ENCODE measurements at places on chromosomes 11 and 22.

DNA sequence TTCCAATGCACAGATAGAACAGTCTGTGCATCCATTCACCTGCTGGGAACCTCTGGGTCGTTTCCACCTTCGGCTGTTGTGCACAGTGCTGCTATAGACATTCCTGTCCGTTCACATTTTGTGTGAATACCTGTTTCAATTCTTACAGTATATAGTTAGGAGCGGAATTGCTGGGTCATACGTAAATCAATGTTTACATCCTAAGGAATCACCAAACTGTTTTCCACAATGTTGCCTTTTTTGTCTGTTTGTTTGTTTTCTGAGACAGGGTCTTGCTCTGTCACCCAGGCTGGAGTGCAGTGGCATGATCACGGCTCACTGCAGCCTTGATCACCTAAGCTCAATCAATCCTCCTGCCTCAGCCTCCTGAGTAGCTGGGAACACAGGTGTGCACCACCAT lies 158.3 kb downstream of the CRYBB2 start:
- no peak for DNase-seq

GRCh38 chr22:46953968-46954765 lies 191.7 kb downstream of the TBC1D22A start:
- DNase-seq: no peak

DNA sequence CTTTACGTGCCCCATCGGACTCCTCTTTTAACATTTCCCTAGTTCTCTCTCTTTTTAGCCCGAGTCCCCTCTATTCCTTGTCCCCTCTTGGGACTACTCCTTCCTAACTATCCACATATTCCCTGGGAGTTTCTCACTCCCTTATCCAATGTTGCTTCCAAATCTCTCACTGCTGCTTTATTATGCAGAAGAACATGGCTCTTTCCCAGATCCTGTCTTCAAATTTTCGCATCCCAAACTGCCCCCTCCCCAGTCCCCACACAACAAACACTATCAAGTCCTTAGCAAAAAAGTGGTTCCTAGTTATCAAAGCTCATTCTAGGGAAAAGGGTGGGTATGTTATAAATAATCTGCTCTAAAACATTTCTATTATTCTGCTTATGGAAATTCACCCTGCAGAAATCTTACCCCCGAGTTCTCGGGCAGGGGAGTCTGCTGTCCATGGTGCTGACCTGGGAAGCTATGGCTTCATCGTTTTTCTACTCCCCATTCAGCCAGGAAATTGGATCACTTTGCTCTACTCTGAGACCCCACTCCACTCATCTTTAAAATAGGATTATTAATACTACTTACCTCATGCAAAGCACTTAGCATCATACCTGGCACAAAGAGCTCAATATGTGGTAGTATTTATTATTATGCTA lies 393.5 kb downstream of the BUD13 start:
- DNase-seq: no peak

GRCh38 chr11:76335842-76336241 lies 45.1 kb downstream of the THAP12 start:
- no peak for DNase-seq

GRCh38 chr11:61091373-61092279 lies 10.7 kb upstream of the CD5 start:
- no peak for DNase-seq

- no peak for DNase-seq
Observed at GRCh38 chr22:42907404-42908373, 50.6 kb upstream of the ARFGAP3 start.

DNA sequence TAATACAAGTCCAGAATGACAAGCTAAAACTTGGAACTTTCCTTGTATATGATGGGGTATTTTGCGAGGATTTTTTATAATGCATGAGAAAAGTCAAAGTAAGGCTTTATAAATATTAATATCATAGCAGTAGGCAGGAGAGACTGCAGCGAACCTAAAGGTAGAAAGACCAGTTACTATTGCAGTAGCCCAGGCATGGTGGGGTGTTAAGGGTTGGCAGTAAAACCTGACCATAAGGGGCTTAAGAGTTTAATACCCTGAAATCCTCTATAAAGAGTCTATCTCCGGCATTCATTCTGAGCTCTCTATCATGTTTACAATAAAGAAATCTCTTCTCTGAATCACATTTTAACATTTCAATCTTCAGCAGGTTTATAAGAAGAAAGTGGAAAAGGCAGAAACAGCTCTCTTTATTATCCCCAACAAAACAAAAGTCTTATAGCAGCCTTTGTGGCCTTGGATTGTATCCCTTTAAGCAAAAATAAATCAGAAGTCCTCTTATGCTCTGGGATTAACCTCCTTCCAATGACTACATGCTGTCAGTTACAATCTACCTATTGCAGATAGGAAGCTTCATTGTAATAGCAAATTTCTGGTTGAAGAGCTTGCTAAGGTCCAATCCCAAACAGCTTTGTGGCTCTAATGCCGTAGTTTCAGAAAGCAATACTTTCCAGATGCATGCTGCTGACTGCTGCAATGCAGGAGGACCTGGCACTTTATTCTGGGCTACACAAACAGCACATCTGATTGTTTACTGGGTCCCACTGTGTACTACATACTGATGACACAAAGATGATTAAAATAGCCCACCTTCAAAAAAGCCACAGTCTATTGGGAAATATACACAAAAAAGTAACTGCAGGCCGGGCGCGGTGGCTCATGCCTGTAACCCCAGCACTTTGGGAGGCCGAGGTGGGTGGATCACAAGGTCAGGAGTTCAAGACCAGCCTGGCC lies 45.8 kb downstream of the SIK3 start:
- DNase-seq: no peak

DNA sequence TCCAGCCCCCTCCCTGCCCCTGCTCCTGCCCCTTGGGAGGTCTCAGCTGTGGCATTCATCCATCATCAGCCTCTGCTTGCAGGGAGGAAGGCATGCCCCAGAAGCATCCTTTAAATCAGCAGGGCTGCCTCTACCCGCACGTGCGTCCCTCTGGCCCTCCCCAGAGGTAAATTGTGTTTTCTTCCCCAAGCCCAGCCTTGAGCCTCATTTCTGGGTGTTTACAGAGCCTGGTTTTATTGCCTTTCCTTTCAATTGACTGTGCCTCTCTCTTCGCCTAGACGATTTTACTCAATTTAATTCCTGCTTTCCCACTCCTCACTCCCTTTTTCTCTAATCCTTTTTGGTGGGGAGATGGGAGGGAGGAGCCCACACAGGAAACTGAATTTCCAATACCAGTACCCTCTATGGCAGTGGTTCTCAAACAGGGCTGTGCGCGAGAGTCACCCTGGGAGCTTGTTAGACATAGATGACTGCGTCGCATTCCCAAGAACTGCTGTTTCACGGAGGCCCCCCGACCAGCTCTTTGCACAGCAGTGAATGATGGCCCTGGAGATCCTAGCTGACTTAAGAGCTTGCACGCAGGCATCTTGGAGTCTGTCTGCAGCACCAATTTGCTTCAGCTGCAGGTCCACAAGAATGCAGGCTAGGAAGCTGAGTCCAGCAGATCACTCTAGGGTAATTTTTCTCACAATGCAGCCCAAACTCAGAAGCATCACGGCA lies 15.1 kb upstream of the OAF start:
- no peak for DNase-seq

DNA sequence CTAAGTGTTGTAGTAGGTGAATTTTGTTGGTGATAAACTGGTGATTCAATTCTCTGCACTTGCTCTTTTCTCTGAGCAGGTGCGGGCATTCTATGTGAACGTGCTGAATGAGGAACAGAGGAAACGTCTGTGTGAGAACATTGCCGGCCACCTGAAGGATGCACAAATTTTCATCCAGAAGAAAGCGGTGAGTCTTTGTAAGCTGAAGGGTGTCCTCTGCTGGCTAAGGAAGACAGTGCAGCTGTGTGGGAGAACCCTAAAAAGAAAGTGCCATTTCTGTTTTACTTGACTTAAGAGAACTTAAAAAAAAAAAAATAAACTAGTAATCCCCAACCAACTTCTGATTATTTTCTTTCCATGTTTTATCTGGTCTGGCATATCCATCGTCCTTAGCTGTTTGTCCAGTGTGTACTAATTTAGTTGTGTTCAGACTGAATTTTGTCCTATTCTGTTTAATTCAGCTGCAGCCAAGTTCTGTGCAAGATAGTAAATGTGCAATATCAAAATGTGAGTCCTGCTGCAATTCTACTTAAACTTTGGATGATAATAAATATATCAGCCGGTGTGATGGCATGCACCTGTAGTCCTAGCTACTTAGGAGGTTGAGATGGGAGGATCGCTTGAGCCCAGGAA lies 29.6 kb downstream of the CAT start:
- DNase-seq: no peak

DNA sequence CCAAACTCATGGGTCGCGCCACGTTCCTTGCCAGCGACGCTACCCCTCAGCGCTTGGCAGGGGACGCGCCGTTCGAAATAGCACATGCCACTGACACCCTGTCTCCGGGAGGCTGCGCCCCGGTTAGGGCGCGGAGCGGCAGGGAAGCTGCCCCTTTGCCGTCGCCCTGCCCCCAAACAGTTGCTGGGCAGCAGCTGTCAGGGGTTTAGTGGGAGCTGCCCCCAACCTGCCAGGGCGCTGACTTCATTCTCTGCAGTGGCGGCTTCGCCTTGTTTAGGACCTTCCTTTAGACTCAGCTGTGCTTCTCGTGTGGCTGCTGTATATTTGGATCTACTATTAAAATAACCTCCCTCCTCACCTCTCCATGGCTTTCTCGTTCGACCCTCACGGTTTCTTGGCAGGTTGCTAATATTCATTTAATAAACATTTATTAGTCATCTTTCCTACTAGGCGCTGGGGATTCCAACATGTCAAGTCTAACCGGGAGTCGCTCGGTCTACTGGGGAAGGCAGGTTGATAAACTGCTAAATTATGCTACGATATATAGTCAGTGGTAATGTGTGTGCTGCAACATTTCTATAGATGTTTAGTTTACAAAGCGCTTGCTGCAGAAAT lies 782 bp downstream of the TMEM109 start:
- no peak for DNase-seq

DNA sequence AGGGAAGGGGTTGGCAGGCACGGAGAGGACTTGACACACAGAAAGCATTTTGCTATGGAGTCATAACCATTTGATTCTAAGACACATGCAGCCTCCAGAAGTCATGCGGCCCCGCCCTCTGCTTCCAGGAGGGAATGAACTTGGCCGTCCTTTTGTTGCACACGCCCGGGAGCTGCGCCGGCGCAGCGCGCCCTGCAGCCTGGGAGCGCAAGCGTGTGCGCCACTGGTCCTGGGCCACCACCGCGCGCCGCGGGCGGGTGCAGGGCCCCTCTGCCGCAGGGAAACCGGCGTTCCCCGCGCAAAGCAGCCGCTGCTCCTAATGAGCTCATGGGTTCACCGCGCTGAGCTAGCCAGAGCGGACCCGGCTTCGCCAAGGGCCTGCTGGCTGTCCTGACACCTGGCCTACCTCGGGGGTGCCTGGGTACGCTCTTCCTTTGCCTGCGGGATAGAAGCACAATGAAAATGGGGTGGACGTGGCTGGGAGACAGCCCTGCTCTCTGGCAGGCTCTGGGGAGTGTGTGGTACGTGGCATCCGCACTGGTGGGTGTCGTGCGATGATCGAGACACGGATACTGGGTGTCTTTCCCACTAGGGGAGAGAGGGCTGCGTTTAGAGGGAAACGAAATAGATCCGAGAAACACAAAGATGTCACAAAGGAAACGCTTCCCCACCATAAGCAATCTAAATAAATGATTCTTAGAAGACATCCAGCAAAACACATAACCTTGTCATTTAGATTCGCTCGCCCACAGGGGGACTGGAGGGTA lies 669 bp downstream of the MICAL3 start:
- DNase-seq: no peak

- DNase-seq: no peak
Observed at GRCh38 chr11:134554861-134555260, 142.8 kb upstream of the B3GAT1 start.

GRCh38 chr11:3046190-3046589 lies 11.0 kb downstream of the CARS1 start:
- no peak for DNase-seq

GRCh38 chr11:121143921-121144320 lies 42.9 kb downstream of the TECTA start:
- DNase-seq: no peak

DNA sequence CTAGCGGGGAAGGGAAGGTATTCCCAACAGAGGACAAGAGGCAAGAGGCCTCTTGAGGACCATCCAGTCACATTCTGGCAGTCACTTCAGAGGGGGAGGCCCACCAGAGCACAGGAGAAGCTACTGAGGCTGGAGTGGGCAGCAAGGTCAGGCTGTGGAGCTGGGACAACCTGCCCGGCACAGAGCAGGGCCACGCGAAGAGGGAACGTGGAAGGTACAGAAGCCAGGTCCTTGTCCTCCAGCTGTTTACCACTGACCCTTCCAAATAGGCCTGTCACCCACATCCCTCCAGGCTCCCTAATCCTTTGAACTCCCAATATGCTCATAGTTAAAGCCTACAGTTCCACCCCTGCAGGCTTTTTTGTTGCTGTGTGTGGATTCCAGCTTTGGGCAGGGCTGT lies 76.9 kb downstream of the IGLL1 start:
- no peak for DNase-seq

- no peak for DNase-seq
Observed at GRCh38 chr22:32518848-32519247, 44.2 kb downstream of the FBXO7 start.

GRCh38 chr11:56624661-56625110 lies 10.0 kb upstream of the OR5M1 start:
- DNase-seq: no peak

Measured in esophagus squamous epithelium (tissue), 5 donors.